ENCODE measurements at places on chromosomes 2 and 18.

GRCh38 chr2:205684871-205685313 is 2.6 kb downstream of the NRP2 start:
- DNase-seq: no peak

DNA sequence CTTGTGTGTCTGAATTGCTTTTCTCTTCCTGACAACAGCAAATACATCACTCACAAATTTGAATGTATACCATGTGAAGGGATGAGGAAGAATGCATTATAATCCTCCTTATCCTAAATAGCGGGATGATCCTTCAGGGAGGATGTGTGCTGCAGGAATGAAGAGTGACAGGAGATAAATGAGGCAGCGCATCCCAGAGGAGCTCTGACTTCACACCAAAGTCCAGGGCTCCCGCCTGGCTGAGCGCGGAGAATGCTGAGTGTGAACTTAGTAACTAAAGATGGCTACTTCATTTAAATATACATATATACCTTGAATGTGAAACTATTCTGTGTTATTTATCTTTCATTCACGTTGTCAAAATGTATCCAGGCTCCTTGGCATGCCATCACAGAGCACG is 145.2 kb upstream of the TPO start:
- no peak for DNase-seq

DNA sequence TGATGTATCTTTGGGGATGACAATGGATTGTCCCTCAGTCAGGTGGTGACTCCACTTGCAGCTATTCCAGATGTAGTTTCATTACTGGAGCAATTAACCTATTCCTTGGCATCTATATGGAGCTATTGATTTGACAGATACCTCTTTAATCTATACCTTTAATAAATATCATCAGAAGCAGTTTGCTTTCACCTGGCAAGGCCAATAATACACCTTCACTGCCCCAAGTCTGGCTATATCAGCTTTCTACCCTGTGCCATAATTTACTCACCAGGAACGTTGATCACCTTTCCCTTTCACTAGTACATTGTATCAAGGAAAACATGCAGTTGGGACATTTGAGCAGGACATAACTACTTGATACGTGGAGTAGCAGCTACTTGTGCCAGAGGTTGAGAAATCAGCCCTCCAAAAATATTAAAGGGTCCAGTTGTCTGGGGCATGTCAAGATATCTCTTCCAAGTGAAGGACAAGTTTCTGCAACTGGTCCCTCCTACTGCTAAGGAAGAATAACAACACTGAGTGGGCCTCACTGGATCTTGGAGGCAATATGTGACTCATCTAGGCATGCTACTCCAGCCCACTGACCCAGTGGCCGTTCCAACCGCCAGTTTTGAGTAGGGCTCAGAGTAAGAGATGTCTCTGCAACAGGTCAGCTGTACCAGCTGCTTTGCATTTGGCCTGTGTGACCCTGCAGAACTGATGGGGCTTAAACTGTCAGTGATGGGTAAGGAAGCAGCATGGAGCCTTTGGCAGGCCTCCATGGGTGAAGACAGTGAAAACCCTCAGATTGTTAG is 67.0 kb downstream of the PSMG2 start:
- no peak for DNase-seq

DNA sequence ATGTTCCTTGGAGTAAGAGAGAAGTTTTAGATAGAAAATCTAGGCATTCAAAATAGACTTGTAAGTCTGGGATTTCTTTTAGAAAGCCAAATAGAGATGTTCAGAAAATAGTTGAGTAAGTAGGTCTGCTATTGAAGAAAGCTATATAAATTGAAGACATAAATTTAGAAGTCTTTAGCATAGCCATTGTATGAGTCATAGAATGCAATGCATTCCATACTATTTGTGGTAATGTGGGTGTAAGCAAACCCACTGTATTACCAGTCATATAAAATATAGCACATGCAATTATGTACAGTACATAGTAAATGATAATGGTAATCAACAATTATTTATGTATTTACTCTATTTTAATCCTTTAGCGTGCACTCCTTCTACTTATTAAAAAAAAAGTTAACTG is 14.1 kb downstream of the MC4R start:
- DNase-seq: no peak

- DNase-seq: no peak
Measured at GRCh38 chr2:43217228-43218154, 8.9 kb downstream of the ZFP36L2 start.

DNA sequence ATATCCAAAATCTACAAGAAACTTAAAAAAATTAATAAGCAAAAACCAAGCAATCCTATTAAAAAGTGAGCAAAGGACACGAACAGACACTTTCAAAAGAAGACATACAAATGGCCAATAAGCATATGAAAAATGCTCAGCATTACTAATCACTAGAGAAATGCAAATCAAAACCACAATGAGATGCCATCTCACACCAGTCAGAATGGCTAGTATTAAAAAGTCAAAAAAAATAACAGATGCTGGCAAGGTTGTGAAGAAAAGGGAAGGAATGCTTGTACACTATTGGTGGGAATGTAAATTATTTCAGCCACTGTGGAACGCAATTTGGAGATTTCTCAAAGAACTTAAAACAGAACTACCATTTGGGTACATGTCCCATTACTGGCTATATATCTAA is 128.8 kb upstream of the SESTD1 start:
- DNase-seq: no peak

DNA sequence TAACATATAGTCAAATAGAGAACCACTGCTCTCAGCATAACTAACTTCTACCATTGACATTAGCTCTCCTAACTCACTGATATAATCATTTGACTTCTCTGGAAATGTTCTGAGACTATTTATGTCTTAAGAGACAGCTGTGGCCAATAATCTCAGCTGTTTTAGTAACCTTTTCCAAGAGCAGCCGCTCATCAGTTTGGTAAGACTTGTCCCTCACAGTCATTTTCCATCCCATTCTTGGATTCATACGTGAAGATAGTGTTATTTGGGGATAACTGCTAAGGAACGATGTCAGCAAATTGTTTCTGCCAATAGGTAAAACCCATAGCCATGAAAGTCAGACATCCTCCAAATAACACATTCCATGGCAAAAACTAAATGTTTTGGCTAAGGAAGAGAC is 127.8 kb downstream of the LNPK start:
- no peak for DNase-seq

DNA sequence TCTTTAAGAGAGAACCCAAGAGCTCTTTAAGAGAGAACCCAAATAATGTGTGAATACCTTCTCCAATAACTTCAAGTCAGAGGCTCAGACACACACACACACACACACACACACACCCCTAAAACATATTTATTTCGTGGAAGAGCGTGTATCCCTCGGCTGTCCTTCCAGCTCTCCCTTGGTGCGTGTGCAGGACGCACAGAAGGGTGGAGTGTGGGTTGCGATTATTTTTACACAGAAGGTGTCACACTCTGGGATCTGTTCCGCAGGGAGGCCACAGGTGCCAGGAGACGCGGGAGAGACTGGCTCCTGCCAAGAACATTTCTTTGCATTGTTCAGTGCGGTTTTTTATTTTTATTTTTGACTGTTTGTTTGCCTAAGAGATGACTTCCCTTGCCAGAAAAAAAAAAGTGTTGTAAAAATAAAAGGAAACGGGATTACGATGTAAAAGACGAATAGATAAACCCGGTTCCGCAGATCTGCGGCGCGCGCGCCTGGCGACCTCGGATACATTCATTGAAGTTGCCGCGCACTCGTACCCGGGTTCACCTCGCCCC is 47.3 kb upstream of the ATP6V1B1 start:
- no peak for DNase-seq

- DNase-seq: no peak
Measured at GRCh38 chr2:157726946-157727345, 98.3 kb upstream of the ACVR1C start.

- DNase-seq: peak; percentile 9
Measured at GRCh38 chr2:60707750-60708371, 48.2 kb upstream of the PAPOLG start.

DNA sequence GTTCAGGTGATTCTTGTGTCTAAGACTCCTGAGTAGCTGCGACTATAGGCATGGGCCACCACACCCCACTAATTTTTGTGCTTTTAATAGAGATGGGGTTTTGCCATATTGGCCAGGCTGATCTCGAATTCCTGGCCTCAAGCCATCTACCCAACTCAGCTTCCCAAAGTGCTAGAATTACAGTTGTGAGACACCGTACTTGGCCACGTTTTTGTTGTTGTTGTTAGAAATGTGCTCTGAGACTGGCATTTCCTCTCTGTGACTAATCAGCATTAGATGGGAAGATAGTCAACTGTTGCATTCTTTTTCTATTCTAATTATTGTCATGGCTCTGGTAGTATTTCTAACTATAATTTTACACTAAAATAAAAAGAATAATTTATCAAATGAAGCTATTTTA is 191.7 kb downstream of the CAMKMT start:
- DNase-seq: peak; percentile 69

DNA sequence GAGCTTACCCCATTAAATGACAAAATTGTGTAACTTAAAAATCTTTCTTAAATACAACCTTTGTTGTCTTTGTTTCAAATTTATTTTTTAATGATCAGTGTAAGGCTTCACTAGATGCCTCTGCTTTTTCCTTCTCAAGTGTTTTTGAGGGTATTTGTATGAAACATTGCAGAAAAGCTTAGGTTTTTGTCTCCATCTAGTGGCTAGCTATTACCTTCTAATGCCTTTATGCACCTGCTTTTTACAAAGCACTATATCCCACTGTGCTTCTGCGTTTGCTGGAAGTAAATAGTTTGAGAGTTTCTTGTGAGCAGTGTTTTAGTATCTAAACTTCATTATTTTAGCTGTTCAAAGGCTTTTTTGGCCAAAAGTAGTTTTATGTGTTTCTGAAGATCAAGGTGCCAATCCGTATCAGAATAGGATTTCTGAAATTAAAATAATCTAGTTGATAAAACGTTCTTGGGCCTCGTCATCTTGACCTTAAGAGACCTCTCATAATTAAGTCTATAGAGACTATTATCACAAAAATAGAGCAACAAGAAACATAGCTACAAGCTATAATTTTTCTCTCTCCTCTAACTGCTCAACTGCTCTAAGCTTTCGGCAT is 47.0 kb downstream of the IWS1 start:
- DNase-seq: peak; percentile 41

GRCh38 chr2:60532421-60532820 is 21.0 kb downstream of the BCL11A start:
- no peak for DNase-seq

GRCh38 chr18:39168723-39169122 is 1603.1 kb upstream of the CELF4 start:
- DNase-seq: no peak

DNA sequence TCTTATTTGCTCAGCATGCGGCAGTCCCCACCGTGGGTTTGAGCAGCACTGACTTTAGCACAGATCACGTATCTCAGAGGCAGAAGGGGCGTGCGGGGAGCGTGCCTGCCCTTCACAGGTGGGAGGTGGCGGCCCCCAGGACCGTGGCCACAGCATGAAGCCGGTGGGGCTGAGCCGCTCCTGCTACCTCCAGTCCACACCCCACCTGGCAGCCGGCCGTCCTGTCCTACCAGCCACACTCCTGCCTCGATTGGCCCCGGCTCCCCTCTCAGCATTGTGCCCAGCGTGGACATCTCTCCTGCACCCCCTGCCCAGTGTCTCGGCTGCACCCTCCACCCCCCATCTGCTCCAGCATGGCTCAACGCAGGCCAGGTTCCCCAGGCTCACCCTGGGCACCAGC is 73.6 kb downstream of the NFATC1 start:
- no peak for DNase-seq

DNA sequence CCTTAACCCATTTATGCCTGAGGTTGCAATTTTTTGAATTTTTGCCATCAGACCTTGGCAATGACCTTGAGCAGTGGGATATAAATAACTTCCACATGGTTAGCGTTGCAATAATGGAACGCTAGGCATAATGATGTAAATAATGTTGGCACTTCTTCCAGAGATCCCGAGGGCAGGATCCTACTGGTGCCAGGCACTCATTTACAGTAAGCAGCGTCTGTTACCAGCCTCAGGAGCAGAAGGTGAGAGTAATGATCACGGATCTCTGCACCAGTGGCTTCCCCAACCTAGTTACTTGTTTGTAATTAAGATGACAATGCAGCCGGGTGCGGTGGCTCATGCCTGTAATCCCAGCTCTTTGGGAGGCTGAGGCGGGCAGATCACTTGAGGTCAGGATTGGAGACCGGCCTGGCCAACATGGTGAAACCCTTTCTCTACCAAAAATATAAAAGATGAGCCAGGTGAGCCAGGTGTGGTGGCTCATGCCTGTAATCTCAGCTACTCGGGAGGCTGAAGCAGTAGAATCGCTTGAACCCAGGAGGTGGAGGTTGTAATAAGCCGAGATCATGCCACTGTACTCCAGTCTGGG is 41.9 kb downstream of the CPO start:
- DNase-seq: no peak

- no peak for DNase-seq
Measured at GRCh38 chr2:108933691-108934117, 55.3 kb downstream of the EDAR start.

All from glomerular endothelial cell (primary cell).